ENCODE measurements at places on chromosomes 2 and 18.
A peak's percentile ranks its signal among the peaks of the same experiment; 100 is the strongest.

DNA sequence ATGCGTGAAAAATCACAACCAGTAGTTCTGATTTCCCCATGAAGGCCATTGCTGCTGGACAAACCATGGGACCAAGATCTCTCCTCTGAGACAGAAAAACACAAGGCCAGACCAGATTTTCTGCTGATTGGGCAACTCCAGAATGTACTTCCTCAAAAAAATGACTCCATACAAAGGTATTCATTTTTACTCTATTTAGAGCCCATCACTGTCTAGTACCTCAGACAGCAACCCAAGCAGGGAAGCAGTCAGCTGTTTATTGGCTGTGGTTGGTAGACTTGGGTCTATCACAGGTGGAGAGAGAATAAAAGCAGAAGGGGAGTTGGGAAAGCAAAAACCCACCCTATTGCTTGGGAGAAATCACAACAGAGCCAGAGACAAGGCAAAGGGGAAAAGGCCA is 219.9 kb downstream of the PIK3C3 start:
- DNase-seq: no peak

DNA sequence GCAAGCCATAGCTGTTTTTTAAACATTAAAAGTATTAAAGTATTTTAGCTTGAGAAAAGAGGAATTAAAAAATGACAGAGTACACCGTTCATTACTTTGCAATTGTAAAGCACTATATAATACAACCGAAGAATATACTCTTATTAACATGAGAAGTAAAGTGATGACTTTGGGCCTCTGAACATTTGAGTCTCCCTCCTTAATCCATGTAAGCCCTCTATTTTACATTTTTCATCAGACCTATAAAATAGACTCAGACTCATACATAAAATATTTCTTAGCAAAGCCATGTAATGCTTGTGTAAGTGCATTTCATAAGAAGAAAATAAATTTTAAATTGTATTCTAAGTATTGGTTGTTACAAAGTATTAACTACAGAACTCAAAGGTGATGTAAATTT is 198.6 kb downstream of the LRP1B start:
- no peak for DNase-seq

- no peak for DNase-seq
These were observed 307.9 kb downstream of the METTL4 start for GRCh38 chr18:2263303-2263890.

DNA sequence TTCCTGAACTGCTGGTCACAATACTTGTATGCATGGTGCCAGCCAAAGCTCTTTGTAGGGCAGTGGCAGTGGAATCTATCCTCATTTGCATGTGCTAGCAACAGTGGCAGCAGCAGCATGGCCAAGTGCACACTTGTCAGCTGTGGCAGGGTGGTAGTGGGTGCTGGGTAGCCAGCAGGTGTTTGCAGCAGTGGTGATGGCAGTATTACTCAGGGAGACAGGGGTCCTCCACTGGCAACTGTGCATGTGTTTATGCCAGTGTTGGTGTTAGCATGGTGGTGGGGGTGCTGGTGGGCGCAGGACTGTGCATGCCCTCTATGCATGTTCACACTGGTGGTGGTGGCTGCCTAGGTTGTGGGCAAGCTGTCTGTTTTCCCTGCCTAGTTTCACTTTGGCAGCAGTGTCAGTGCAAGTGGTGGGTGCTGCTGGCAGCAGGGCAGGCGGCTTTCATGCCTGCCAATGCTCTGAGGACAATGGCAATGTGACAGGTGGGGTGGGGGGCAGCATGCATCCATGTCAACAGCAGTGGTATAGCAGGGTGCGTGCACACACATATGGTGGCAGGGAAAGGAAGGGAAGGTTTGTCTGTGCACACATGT is 41.2 kb downstream of the GALNT13 start:
- peak; percentile 97 for DNase-seq

DNA sequence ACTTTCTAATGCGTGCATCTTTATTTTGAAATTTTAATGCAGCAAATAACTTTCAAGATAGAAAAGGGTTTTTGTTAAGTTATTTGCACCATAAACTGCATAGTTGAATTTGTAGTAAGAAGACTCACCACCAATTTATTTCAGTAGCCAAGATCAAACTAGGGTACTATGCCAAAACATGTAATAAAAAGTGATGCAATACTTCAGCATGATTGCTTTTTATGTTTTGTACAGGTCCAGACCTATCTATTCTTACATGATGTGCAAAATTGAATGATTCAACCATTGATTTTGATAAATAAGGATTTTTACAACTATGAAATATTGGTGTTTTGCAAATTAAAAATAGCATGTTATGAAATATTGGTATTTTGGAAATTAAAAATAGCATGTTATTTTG is 26.7 kb downstream of the AGPS start:
- DNase-seq: no peak
